Right ventricle myocardium inferior (tissue), 1 donor: ENCODE measurements at places on chromosomes 7 and 10.

- DNase-seq, result no peak
These were observed 60.6 kb upstream of the LAMB1 start for GRCh38 chr7:108063520-108063933.

DNA sequence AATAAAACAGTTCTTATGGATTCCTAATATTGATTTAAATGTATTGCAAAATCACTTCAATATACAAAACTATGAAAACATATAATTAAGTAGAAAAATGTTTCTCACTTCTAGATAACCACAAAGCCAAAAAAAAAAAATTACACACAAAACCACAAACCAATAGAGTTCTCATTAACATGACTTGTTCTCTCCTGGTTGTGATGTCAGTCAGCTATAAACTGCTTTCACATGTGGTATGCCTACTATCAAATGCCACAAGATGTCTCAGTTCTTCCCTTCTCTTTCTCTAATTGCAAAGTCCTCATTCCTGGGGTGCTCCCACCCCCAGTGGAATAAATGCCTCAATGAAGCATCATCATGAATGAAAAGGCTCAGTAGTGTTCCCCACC, 16.6 kb downstream of the GNAI1 start:
- no peak for DNase-seq

GRCh38 chr7:79984210-79984609, 150.4 kb upstream of the GNAI1 start:
- DNase-seq, result no peak

DNA sequence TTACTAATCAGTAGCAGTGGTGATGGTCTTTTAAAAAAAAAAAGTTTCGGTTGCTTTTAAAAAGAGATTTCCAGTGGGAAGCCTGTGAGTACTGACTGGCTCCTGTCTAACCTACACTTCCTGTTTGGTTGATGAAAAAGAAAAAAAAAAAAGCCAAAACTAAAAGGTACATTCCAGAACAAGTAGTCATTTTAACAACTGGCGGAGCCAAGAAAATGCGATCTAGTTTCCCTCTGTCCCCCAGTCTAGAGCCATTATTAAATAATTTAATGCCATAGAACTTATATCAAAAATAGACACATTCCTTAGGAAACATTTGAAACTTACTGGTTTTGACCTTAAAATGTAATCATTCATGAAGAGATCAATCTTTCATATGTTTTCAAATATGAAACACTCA, 254.2 kb upstream of the C7orf33 start:
- DNase-seq, result no peak

DNA sequence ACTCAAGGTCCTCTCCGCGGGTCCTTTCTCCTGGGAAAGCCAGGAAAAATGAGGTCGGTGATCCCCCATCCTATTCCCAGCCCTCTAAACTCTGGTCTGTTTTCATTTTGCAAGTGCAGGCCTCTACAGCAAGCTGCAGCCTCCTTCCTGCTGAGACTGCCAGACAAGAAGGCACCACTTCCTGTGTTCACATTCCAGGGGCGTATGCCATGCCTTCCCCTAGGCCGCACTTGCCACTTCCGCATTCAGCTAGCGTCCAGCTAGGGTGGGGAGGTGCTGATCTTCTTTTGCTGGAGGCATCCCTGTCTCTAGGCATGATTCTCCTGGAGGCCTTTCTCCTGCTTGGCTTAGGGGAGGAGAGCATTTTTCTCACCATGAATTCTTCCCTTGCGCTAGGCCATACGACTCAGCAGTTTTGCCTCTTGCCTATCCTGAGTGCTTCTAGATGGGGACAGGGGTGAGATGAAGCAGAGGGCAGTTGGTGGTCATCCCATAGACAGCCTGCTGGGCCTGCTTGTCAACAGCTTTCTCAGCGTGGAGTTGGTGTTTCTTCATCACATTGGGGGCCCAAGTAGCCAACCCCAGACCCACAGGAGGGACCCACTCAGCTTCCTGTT, 328.9 kb downstream of the RPS24 start:
- no peak for DNase-seq

DNA sequence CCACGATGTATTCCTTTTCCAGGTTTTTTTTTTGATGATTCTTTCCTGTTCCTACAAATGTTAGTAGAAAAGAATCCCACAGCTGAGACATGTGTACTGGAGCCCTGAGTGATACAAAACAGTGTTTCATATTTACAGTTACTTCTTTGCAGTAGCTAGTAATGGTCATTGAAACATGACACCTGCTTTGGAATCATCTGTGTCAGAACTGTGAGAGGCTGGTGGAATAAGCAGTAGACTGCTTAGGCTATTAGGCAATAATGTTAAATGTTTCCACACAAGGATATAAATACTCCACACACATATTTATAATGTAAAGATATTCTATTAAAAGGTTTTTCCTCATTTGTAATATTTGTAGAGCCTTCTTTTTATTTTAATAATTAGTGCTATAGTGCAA, 394.0 kb downstream of the THSD7A start:
- no peak for DNase-seq

DNA sequence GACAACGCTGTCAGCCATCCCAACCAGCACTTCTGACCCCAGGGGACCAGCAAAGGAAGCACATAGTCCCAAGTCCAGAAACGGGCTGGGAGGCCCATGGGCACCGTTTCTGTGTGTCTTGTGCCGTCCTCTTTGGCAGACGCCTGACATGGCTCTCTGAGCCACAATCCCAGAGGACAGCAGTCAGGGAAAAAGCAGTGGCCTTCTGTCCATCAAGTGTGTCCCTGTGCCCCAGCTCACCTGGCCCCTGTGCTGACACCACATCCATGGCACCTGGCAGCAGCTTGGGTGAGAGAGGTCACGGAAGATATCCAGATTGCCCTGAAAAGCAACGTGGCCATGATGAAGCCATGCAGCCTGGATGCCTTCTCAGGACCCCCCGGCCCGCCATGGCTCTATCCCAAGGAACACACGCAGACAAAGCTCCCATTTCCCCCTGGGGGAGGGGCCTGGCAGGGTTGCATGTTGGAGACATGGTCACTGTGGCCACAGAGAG, 38.1 kb upstream of the ANTXRL start:
- no peak for DNase-seq

DNA sequence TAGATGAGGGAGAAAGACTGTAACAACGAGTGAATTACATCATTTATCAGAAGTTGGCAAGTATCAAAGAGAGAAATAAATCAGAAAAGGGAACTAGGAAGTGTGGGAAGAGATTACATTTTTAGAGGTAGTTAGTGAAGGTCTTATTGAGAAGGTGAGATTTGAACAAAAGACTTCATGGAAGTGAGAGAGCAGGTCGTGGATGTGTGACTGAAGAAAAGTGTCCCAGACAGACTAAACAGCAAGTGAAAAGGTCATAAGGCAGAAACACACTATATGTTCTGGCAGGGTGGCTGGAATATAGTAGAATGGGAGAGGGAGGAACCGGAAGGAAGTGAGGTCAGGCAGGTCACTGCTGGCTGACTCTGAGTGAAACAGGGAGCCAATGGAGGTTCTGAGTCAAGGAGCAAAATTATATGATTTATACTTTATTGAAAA, 35.7 kb upstream of the RHOBTB1 start:
- DNase-seq, result no peak

GRCh38 chr7:155574556-155575290, 28.4 kb upstream of the CNPY1 start:
- DNase-seq, result no peak

DNA sequence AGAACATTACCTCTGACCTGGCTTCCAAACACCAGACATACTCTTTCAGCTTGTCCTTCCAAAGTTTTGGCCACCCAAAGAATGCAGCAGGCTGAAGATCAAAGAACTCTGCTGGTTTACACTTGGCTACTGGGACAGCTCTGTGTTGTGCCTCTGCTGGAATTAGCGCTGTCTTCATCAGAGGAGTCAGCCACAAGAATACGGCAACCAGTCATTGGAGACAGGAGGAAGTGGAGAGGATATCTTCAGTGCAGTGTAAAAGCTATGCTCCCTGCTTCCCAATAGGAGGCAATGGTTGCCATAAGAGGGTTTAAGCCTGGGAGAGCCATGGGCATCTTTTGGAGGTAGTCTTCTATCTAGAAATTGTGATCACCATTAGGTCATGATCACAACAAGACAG, 126.7 kb upstream of the WNT16 start:
- DNase-seq, result no peak

DNA sequence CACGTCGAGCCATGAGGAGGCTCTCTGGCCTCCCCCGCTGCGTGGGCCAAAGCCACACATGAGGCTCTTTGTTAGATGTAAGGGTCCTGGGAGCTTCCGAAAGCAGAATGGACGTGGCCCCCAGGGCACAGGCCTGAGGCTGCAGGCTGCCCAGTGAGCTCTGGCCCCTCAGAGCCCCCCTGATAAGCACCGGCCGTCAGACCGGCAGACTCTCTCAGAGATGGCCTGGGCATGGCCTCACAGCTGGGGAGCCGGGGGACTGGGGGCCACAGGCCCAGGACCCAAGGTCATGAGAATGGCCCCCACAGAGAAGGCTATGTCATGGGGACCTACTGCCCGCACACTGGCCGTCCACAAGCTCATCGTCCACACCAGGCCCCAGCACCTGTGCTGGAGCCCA, 31.7 kb upstream of the ADGRA1 start:
- peak; percentile 33 for DNase-seq

- no peak for DNase-seq
These were observed 8.5 kb upstream of the ANKRD61 start for GRCh38 chr7:6022707-6023106.

GRCh38 chr10:58574058-58574457, 61.4 kb downstream of the BICC1 start:
- no peak for DNase-seq

DNA sequence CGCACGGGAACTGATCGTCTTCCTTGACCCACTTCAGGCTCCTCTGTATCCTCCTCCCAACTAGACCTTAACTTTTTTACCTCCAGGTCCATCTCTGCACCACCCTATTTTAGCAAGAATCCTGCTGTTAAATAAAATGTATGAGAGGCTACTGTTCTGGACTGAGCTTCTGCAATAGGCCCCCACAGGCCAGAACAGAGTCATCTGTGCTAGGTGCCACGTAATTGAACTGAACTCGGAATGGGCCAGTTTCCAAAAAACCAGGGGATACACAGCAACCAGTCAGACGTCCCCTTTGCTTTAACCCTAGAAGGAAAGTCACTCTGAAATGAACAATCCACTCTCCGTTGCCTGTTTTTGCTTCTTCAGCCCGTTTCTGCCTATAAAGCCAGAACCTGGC, 71.3 kb downstream of the CHST15 start:
- DNase-seq, result no peak

GRCh38 chr7:68691261-68692216, 906.7 kb upstream of the AUTS2 start:
- no peak for DNase-seq

- DNase-seq, result no peak
These were observed 100.2 kb downstream of the KCND2 start for GRCh38 chr7:120373174-120373573.

DNA sequence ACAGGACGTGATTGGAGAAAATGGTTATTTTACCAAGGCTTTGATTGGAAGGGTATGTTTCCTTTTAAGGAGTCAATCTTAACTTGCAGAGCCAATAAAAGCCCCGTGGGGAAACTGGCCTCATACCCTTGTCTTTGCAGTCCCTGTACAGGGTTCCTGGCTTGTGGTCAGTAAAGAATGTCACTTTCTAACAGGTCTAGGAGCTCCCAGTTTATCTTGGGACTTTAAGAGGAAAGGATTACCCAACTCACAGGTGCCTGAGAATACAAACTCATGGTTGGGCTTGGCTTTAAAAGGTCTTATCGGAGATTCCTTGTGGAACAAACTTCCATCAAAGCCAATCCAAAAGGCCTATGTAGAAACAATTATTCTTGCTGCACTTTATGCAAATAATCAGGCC, 221.8 kb downstream of the PHF14 start:
- no peak for DNase-seq

DNA sequence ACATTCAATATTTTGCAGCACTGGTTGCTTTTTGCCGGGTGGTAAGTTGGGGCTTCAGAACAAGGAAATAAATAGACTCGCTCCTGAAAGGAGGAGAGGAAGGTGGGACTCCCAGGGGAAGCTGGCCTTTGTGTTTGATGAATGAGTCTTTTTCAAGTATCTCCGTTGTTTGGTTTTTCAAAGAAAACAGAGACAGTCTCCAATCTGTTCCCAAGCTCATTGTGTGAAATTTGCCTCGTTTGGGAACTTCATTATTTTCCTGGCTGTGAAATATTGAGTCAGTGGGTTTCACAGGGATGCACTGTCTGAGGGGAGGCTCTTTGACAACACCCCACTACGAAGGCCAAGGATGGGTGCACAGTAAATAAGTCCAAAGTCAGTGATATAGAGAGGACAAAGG, 38.7 kb upstream of the KIAA1217 start:
- DNase-seq, result no peak

- DNase-seq, result peak; percentile 60
These were observed 9.1 kb upstream of the MTPAP start for GRCh38 chr10:30358206-30358605.

DNA sequence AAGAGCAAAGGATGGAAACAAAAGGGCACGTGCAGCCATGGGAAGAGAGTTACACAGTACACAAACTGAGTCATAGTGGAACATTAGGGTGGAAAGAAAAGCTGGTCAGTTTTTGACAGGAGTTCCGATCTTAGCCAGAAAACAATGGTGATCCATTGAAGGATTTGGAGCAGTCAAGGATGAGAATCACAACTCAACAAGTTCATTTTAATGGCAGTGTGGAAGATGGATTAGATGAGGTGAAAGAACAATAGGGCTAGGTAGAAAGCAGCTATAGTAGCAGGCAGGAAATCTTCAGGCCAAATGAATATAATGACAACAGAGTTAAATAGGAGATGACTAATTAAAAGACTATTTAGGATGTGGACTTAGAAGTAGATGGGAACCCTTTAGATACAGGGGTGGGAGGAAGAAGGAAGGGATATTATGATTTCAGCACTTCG, 136.3 kb downstream of the DOCK4 start:
- no peak for DNase-seq

DNA sequence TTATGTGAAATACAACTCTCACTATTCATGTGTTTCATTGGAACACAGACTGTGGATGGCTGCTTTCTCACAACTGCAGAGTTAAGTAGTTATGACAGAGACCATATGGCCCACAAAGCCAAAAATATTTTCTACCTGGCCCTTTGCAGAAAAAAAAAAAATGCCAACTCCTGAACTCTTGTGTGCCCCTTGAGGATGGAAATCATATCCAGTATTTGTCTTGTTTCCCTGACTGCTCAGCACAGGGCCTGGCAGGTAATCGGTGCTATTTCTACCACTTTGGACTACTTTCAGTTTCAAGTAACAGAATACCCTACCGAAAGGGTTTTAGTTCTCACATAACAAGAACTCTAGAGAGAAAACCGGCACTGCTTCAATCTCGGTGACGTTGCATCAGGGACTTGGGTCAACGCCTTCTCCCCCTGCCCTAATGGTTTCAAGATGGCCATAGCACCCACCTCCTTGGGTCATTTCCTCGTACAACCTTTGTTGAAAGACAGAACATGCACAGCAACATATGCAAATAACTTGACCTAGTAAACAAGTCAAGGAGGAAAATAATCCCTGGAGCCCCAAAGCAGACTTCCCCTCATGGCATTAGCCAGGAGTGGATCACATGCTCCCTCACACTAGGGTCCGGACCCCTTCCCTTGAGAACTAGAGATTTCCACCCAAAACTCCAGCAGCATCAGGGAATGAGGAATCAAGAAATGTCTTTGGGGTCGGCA, 11.8 kb upstream of the GPNMB start:
- DNase-seq, result no peak
